Amniotic stem cell (primary cell): ENCODE measurements at places on chromosomes 6 and 20.

DNA sequence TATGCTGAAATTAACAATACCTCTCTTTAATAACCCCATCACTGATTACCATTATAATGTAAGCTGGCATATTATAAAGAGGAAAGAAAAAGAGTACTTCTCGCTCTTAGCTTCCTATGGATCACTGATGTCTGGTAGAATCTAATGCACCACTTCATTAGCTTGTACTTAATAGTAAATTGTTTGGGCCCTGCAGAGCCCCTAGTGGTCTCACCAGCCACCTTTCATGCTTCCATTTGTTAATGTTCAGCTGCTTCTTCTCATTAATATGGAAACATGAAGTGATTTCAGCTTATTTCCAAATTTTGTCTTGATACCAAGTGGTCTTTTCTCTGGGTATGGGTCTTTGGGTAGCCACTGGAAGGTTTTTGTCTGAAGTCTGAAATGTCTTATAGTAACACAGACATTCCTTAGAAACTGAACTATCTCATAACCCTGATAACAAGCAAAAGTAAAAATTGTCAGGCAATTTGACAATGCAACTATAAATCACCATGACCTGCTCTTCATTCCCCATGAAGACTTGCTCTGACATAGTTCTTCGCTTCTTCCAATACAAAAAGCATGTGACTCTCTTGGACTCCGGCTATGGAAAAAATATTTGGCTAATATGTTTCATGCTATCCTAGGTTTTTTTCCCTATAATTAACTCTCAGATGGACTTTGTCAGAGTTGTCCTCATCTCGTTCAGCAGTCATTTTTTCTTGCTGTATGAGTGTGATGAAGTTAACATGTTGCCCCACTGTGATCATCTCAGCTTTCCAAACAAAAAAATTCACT lies 395.8 kb upstream of the MARCKS start:
- no peak for DNase-seq

- DNase-seq = no peak
These were observed 659 bp downstream of the CEP85L start for GRCh38 chr6:118650582-118651281.

- no peak for DNase-seq
These were observed at the start of gene RAMACL for GRCh38 chr6:166586424-166587156. RAMACL (minus strand) TSS chr6:166586678; CDS start chr6:166586477, 201 bp downstream.

GRCh38 chr6:49401063-49401462 lies 62.0 kb downstream of the MMUT start:
- no peak for DNase-seq

- no peak for DNase-seq
These were observed 125.9 kb downstream of the TRMT11 start for GRCh38 chr6:126112171-126112632.

DNA sequence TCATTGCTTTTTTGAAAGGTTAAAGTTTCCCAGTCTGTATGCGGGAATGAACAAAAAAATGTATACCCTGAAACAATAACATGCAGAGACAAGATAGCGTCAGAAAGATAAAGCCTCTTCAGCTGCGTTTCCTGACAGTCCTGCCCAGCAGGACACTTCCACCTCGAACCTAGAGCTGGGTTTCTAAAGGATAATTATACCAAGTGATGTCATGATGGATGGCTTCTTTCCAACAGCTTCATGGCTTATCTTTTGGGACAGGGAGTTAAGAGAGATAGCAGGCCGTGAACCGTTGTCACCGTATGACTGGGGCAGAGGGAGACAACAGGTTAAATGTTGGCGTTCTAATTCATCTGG lies 267.6 kb upstream of the SGK1 start:
- no peak for DNase-seq

- DNase-seq = peak; percentile 16
These were observed 156.8 kb upstream of the KCNQ5 start for GRCh38 chr6:72464791-72465691.

GRCh38 chr6:105192707-105193465 lies 13.1 kb upstream of the POPDC3 start:
- DNase-seq = no peak

DNA sequence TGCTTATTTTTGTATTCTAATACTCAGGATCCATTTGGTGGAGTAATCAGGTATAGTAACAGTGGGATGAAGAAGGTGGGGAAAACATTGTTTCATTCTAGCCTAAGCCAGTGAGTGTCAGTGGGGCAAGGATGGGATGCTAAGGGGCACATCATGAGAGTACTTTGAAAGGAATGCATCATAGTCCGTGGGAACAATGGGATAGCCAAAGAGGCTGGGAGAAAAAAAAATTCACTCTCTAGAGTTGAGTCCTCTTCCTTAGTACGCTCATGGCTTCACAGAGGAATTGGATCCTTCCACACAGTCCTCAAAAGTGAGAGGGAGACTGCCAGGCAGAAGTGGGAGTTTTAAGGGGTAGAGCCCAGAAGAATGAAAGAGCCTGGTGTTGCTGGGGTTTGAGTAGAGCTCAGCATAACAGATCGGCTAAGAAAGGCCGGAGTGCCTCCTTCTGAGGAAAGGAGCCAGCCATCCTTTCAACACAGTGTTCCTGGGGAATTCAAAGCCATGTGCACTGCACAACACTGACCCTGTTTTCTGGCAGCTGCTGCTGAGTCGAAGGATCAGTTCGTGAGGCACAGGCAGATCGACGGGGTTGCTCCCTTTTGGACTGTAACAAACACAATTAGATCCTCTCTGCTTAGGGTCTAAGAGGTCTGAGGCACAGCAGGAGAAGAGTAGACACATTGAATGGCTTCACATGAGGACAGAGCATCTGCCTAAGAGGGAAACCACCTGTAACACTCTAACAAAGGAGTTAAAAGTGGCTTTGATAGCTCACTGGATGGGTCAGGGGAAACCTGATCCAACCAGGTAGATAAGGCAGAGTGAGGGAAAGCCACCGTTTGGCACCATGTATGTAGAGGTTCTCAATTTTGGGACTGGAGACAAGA lies 61.2 kb downstream of the ELOVL5 start:
- DNase-seq = no peak
